Activated CD4-positive, alpha-beta T cell treated with anti-CD3 and anti-CD28 coated beads for 36 hours (primary cell): ENCODE measurements at places on chromosomes 4 and X. TPM values are rescaled to one million over a fixed set of nuclear protein-coding genes. Genes with fewer than 3 reads are reported as not detected.

DNA sequence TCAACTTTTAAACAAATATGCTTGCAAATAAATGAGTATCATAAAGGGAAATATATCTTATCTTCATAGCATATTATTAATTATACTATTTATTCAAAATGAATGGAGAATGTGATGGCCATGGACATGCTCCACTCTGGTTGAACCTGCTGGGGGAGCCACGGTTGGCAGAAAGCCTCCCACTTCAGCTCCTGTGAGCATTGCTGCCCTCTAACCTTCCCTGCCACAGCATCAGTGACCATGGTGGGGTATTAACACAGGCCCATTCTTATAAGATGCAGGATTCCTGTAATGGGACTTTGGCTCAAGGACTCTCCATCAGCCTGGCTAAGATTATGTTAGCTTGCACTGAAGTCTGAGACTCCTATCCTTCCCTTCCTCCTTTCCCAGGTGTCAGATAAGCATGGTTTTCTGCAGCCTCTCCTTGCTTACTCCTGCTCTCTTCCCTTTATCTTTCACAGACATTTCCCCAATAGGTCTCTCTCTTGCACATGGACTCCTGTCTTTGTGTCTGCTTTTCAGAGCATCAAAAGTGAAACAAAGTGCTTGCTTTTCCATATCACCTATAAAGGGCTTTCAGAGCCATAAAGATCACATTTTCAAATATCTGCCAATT is 4.9 kb upstream of the ABRAXAS1 start:
- H3K4me3 ChIP-seq = no peak overlapping the region
- DNase-seq = no peak

STPG2 gene
- 0.25 TPM for total RNA-seq

DNA sequence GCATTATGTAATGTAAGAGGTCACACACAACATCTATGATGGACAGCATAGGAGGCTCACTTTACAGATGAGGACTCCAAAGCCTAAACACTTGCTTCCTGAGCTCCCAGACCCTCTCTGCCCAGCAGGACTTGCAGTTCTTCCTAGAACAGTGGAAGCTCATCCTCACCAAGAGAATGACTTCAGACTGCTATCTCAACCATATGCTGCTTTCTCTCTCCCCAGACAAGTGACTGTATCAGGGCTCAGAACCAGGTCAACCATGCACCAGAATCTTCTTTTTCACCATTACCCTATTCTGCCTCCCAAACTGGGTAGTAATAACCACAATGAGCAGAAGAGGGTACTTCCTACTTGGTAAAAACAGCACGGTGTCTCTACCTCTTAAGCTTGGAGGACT is 12.2 kb downstream of the RNF150 start:
- peaks cover 14% of the 10 kb centered on the region for H3K4me1 ChIP-seq
- H3K27me3 ChIP-seq = peaks cover 26% of the 10 kb centered on the region
- no peaks in the 10 kb centered on the region for H3K36me3 ChIP-seq

- peaks cover 2% of the 10 kb centered on the region for H3K27me3 ChIP-seq
- no peak for DNase-seq
- no peak overlapping the region for H3K4me3 ChIP-seq
- no peaks in the 10 kb centered on the region for H3K36me3 ChIP-seq
- no peaks in the 10 kb centered on the region for H3K4me1 ChIP-seq
These were observed 48.0 kb upstream of the GRXCR1 start for GRCh38 chr4:42844422-42845070.

GRCh38 chrX:154321152-154321551 is 25.6 kb downstream of the TKTL1 start:
- DNase-seq = no peak
- no peak overlapping the region for H3K27ac ChIP-seq
- no peaks in the 10 kb centered on the region for H3K36me3 ChIP-seq
- no peaks in the 10 kb centered on the region for H3K27me3 ChIP-seq
- H3K4me3 ChIP-seq = no peak overlapping the region

DNA sequence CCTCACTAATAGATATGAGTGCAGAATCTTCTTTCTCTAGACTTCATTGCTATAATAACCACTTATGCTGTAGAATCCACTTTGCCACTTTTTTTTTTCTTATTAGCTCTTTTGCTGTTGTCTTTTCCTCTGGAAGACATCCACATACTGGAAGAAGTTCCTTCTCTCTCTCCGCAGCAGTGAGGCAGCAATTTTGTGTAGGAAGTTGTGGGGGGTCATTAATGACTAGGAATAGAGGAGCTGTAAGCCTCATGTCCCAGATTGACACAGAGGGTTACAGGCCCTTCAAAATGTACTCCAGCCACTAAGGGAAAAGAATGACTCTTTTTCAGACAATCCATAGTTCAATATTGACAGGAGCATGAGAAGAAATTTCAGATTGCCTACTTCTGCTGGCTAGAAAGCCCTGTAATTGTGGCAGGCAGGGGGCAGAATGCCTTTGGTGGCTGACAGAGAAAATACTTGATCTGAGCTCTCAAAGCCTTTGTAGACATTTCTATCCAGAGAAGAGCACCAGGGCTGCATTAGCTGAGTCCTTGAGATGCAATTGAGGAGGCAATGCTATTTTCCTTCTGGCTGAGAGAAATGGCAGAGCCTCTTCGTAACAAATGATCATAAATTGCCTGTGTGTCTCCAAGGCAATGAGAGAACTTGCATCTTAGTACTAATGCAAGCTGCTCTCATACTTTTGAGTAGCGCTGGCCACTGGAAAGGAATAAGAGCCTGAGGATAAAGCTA is 856.2 kb downstream of the STIM2 start:
- DNase-seq = no peak
- H3K4me1 ChIP-seq = no peaks in the 10 kb centered on the region
- no peak overlapping the region for H3K4me3 ChIP-seq

AMTN gene
- total RNA-seq = not detected

DNA sequence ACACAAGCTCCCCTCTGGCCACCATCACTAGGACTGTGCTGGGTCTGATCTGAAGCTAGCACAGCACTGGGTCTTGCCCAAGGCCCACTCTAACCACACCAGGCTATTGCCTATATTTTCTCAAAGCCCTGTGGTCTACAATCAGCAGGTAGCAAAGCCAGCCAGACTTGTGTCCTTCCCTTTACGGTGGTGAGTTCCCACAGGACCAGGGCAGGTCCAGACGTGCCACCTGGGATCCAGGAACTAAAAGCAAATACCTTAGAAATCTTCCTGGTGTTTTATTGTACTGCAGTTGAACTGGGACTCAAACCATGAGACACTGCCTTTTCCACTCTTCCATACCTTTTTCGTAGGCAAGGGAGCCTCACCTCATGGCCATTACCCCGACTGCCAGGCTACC is 9.0 kb upstream of the MAGEC2 start:
- no peak for DNase-seq
- H3K27me3 ChIP-seq = no peaks in the 10 kb centered on the region
- H3K36me3 ChIP-seq = no peaks in the 10 kb centered on the region

GRCh38 chr4:84855774-84856173 is 110.7 kb downstream of the WDFY3 start:
- H3K36me3 ChIP-seq = no peaks in the 10 kb centered on the region
- peaks cover 5% of the 10 kb centered on the region for H3K27me3 ChIP-seq
- no peak overlapping the region for H3K4me3 ChIP-seq
- DNase-seq = no peak
- H3K4me1 ChIP-seq = no peaks in the 10 kb centered on the region

FAM184B gene
- not detected for total RNA-seq

GRCh38 chr4:171532968-171533367 is 280.2 kb upstream of the GALNTL6 start:
- DNase-seq = no peak
- no peaks in the 10 kb centered on the region for H3K27me3 ChIP-seq
- no peak overlapping the region for H3K27ac ChIP-seq
- H3K4me1 ChIP-seq = no peaks in the 10 kb centered on the region
- H3K4me3 ChIP-seq = no peak overlapping the region

RADX gene
- total RNA-seq = 14.7 TPM

GYPA gene
- not detected for total RNA-seq

DNA sequence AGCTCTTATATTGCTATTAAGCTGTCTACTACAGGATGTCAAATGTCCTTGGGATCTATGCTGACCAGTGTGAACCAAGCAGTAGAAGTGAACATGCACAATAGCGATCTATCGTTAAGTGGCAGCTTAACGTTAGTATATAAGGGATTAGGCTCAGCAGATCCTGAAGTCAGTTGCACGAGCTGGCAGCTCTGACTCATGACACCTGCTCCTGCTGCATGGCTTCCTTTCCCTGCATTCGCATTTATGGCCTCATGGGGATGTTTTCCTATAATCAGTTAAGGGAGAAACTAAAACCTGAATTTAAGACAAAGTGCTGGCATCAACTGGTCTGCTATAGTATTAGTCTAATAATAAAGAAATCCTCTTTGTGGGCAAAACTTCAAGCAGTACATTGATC is 12.7 kb upstream of the MCUB start:
- peaks cover 24% of the 10 kb centered on the region for H3K4me1 ChIP-seq
- no peak overlapping the region for H3K27ac ChIP-seq
- no peak overlapping the region for H3K4me3 ChIP-seq

DNA sequence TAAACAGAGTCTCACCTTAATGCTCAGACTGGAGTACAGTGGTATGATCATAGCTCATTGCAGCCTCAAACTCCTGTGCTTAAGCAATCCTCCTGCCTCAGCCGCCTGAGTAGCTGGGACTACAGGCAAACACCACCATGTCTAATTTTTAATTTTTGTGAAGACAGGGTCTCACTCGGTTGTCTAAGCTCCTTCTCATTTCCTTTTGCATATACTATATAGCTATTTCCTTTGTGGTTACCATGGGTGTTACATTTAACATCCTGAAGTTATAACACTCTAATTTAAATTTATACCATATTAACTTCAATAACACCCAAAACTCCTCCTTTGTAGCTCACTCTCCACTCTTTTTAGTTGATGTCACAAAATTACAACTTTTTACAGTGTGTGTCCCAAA is 114.3 kb downstream of the DCK start:
- no peaks in the 10 kb centered on the region for H3K36me3 ChIP-seq
- H3K27ac ChIP-seq = no peak overlapping the region
- H3K27me3 ChIP-seq = no peaks in the 10 kb centered on the region
- H3K4me1 ChIP-seq = peaks cover 28% of the 10 kb centered on the region
- DNase-seq = no peak

TLL1 gene
- not detected for total RNA-seq

GRCh38 chr4:129264008-129264657 is 168.2 kb downstream of the C4orf33 start:
- peaks cover 6% of the 10 kb centered on the region for H3K4me1 ChIP-seq
- H3K36me3 ChIP-seq = no peaks in the 10 kb centered on the region
- no peak overlapping the region for H3K27ac ChIP-seq
- H3K27me3 ChIP-seq = peaks cover 1% of the 10 kb centered on the region

GRCh38 chr4:73620115-73620792 is at the start of gene RASSF6:
Gene RASSF6, minus strand, starts transcription at chr4:73620436. Its CDS starts 8,641 bp downstream, at chr4:73611795.
- H3K36me3 ChIP-seq = no peaks in the 10 kb centered on the region
- peak; percentile 49 for DNase-seq
- H3K27me3 ChIP-seq = peaks cover 11% of the 10 kb centered on the region
- peak within 1 kb of the TSS; percentile 32 for H3K4me3 ChIP-seq
- no peak within 1 kb of the TSS for H3K27ac ChIP-seq
- peaks cover 10% of the 10 kb centered on the region for H3K4me1 ChIP-seq

DNA sequence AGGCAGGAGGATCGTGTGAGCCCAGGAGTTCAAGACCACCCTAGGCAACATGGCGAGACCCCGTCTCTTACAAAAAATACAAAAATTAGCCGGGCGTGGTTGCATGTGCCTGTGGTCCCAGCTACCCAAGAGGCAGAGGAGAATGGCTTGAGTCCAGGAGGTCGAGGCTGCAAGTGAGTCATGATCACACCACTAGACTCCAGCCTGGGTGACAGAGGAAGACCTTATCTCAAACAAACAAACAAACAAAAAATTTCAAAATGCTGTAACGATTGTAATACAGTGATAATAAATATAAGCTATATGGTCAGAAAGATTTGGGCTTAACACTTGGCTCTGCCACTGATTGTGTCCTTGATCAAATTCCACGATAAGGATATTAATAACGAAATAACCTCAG is 24.2 kb downstream of the SLC25A4 start:
- peaks cover 61% of the 10 kb centered on the region for H3K36me3 ChIP-seq
- H3K27ac ChIP-seq = no peak overlapping the region
- no peak overlapping the region for H3K4me3 ChIP-seq
- H3K27me3 ChIP-seq = peaks cover 6% of the 10 kb centered on the region

MAGEA4 gene
- not detected for total RNA-seq

DUX4 gene
- total RNA-seq = not detected

GRPR gene
- not detected for total RNA-seq

GRCh38 chr4:151228189-151229119 is 48.5 kb upstream of the PRSS48 start:
- no peak for DNase-seq
- no peak overlapping the region for H3K27ac ChIP-seq
- no peak overlapping the region for H3K4me3 ChIP-seq
- no peaks in the 10 kb centered on the region for H3K4me1 ChIP-seq

PAPSS1 gene
- 31.0 TPM for total RNA-seq

NUP62CL gene
- total RNA-seq = 2.5 TPM

DNA sequence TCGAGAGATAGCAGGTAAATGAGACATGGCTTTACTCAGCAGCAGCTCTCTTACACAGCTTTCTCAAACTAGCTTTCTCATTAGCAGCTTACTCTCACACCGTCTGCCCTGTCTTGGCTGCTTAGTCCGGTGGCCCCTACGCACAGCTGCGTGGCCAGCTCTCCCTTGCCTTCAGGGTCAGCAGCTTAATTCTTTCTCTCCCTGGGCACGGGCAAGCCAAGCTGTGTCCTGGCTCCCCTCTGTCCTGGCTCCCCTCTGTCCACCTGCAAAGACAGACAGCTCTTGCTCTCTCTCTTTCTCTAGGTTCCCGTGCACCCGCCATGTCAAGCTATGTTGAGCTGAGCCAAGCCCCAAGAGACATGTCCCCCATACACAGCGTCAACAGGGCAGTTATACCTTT is 39.4 kb downstream of the ZNF185 start:
- DNase-seq = no peak
- no peak overlapping the region for H3K27ac ChIP-seq
- H3K36me3 ChIP-seq = no peaks in the 10 kb centered on the region
- H3K4me3 ChIP-seq = no peak overlapping the region
- H3K27me3 ChIP-seq = no peaks in the 10 kb centered on the region

ZDHHC15 gene
- 0.21 TPM for total RNA-seq

GAGE12F gene
- total RNA-seq = not detected

SPARCL1 gene
- total RNA-seq = not detected
